ENCODE measurements at places on chromosomes 7 and 10.

- no peak for DNase-seq
Measured at GRCh38 chr7:83339907-83340306, 177.2 kb upstream of the PCLO start.

DNA sequence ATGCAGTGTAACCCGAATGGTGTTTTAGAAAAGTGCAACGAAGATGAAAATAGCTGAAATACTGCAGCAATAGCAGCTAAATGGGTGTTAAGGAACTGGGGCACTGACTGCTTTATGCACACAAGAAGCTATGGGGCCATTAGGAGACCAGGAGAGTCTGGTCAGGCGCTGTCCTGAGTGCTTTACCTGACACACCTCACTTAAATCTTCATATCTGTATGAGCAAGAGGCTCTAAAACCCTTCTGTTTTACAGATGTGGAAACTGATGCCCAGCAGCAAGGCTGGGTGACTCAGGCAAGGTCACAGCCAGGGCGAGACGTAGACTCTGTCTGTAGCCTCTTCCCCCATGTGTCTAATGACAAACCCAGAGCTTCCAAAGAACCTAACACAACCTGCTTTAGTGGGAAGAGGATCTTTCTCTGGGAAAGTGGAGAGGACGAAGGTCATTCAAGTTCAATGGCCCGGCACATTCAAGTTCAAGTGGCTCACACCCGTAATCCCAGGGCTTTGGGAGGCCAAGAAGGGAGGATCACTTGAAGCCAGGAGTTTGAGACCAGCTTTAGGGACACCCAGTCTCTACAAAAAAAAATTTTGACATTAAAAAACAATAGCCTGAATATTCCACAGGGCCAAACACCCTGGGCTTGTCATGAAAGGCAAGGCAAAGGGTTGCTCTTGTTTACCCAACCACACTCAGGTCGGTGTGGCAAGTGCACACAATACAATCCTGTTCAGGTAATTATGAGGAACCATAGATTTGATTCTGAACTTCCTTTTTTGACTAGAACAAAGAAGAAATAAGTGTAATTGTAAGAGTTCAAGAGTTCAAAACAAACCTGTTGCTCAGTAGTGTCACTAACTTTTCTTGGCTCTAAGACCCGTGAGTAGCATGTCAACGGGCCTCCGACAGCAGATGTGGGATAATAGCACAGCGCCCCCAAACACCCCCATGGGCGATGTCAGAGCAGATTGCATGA, 53.7 kb upstream of the KLF6 start:
- DNase-seq, result no peak

GRCh38 chr7:24948739-24949138, 31.2 kb downstream of the OSBPL3 start:
- DNase-seq, result no peak

DNA sequence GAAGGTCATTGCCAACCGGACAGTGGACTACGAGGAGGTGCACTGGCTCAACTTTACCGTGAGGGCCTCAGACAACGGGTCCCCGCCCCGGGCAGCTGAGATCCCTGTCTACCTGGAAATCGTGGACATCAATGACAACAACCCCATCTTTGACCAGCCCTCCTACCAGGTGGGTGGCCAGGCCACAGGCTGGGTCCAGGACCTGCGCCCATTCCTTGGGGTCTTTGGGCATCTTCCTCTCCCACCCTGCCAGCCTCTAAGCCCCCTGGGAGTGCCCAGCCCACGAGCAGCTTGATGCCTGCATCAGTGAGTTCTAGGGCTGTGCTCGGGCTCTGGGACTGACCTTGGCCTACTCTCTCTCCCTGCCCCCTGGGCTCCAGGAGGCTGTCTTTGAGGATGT, 25.8 kb upstream of the VSIR start:
- no peak for DNase-seq

All from HEK293T (cell line).